ENCODE measurements at places on chromosomes 11 and 22.

GRCh38 chr11:126347751-126348668 is 7.5 kb upstream of the ST3GAL4 start:
- no peak for DNase-seq

DNA sequence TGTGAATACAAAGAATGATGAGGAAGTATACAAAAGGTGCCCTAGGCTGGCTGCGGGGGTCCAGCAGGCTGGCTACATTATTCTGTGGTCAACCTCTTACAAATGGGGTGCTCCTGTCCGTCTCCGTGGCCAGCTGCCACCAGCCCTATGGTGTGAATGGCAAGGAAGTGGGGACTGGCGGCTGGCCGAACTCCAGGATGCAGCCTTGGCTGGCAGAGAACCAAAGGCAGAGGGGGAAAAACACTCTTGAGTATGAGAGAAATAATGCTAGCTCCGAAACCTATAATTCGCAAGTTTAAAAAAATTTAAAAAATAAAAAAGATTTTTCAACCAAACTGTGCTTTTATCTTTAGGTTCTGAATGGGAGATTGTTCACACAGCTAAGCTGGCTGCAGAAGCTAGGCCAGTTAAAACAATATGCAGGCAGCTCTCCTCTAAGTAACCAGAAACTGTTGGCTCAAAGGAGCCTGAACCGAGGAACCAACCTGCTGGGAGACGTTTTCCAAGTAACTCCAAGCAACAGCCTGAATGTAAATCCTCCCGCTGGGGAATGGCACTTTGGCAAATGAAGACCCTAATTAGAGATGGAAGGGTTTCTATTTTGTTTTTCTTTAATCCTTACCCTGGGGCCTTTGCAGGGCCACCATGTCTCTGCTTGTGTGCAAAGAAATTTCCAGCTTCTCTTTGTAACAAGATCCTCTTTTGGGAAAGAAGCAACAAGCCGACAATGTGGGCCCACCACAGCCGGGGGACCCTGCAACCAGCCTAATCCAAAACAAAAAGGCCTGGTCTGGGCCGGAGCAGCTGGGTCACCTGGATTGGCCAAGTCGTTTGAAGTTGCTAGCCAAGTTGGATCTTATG is 50.2 kb downstream of the C22orf31 start:
- no peak for DNase-seq

DNA sequence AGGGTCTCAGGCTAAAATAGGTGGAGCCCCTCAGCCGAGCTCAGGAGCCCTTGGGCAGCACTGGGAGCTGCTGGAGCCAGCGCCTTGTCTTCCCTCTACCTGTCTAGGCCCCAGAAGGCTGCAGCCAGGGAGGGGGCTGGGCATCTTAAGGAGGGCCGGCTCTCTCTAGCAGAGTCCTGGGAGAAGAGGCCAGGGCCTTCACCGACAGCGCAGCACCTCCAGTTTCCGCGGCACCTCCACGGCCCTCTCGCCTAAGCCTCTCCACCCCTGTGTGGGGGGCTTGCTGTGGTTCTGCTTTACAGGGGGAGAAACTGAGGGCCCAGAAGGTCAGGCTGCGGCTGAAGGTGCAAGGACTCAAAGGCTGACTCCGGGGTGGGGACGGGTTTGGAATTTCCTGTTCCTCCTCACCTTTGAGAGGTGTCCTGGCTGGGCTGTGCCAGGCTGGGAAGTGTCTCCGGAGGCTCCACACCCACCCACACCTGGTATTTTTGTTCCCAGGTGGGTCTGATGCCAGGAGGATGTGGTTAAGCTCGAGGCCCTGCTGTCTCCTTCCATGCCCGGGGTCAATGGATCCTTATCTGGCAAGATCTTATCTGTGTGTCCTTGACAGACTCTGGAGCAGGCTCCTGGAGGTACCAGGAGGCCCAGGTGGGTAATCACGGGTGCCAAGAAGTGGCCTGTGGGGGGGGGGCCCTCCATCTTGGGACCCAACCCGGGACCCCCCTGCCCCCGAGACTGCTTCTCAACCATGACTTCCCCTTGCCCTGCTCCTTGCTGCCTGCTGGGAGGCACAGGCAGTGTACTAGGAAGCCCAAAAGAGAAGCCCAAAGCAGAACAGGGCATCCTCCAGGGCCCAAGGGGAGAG is 95.3 kb upstream of the FGF3 start:
- DNase-seq = no peak

DNA sequence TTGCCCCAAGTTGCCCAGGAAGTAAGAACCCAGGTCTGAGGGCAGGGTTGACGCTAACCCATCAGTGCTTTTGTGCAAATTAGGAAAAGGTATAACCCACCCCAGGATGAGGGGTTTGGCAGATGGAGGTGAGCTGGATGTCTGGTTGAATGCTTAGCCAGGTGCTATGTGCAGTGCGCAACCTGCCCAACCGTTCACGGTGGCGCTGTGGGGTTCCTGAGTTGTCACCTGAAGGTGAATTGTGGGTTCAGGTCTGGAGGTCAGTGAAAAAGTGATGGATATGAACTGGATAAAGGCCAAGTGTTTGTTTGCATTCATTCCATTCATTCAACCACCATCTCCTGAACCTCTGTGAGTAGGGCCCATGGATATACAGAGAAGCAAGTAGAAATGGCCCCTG is 14.3 kb upstream of the LGALS2 start:
- no peak for DNase-seq

DNA sequence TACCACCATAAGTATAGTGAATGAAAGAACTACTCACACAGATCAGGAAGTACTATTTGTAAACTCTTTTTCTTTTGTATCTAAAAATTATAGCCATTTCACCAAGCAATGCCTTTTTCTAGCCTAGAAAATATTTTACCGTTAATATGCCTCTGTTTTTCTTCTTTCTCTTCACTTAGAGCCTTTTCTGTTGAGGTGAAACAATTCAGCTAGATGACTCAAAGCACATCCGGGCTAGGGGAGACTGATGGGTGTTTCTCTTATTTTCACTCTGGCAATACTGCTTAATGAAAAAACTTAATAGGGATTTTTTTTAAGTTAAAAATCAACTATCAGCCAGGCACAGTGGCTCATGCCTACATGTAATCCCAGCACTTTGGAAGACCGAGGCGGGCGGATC is 93.3 kb downstream of the SGSM3 start:
- no peak for DNase-seq

DNA sequence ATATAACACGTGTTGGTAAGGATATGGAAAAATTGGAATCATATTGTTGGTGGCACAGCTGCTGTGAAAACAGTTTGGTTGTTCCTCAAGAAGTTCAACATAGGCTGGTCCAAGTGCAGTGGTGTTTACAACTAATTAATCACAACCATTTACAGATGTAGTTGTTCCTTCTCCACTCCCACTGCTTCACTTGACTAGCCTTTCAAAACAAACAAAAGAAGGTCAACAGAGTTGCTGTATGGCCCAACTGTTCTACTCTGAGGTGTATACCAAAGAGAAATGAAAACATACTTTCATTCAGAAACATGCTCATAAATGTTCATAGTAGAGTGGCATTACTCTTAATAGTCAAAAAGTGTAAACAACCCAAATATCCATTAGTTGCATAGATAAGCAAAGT is 36.6 kb upstream of the ACAT1 start:
- DNase-seq = no peak

- DNase-seq = no peak
Measured at GRCh38 chr11:128587415-128587814, at the start of gene ETS1. Gene ETS1, minus strand, starts transcription at chr11:128587558. Its CDS starts 14,428 bp downstream, at chr11:128573130.

DNA sequence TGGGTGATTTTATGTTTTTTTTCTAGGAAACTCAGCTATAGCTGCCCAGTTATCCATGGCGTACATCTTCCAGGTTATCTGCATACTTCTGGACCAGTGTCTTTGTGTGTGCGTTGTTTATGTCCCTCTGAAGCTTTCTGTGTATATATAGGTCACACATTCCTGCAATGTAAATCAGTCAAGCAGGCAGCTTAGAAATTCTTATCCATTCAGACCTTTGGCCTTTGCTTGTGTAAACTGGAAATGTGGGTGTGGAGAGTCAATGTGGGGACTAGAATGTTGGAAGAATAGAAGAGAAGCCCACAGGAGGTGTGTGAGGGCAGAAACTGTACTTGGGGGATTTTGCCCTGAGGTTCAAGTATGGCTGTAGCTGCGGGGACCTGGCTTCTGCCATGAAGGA is 51.7 kb downstream of the BARX2 start:
- DNase-seq = no peak

DNA sequence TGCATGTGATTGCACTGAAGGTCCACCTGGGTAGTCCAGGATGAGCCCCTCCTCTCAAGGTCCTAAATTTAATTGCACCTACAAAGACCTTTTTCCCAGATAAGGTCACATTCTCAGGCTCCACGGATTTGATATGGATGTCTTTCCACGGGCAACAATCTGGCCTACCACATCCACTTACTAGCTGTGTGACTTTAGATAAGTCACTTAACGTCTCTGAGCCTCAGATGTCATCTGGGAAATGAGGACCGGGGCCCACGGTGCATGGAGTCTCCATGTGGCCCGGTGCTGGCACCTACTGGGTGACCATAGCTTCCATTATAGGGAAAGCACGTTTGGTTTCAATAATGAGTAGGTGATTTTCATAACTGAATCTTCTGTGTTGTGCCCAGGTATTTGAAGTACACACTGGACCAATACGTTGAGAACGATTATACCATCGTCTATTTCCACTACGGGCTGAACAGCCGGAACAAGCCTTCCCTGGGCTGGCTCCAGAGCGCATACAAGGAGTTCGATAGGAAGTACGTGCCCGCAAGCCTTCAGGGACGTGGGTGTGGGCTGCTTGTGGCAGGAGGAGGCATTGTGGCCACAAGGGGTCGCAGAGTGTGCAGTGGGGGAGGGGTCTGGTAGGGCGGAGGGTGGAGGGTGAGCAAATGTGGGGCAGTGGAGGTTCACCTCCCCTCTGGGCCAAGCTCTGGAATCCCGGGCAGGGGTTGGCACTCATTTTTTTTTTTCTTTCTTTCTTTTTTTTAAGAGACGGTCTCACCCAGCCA is 55.7 kb downstream of the ARHGAP8 start:
- no peak for DNase-seq
